ENCODE measurements at places on chromosomes 7 and 10.
A peak's percentile ranks its signal among the peaks of the same experiment; 100 is the strongest.

- DNase-seq: no peak
Observed at GRCh38 chr10:10222304-10222841, 795.3 kb upstream of the CELF2 start.

DNA sequence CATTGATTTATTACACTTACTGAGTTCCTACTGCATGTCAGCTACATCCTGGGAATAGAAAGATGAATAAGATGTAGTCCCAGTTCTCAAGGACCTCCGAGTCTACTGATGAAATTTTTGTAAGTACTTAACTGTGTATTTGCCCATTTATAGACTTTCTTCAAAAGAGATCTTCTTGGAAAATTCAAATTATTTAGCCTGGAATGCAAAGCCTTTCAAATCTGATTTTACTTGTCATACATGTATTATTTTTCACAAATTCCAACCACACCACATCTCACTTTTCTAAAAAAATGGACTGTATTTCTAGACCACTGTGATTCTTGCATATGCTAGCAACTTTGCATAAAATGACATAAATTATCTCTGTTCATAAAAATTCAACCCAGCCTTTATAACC is 581.3 kb downstream of the ATRNL1 start:
- no peak for DNase-seq

DNA sequence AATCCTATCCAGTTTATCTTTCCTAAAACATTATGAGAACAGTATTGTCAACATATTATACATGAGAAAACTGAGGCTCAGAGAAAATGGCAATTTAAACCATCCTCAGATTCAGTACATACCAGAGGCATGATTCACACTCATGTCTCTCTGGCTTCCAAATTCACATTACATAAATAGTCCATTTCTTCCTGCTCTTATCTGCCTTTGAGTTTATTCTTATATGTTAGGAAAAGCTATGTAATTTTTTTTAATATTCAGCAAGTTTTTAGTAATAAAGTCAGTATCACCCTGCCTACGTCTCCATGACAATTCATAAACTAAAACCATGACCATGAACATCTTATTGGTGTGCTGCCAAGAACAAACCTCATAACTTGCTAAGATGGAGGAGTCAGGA is 1260.2 kb upstream of the SORCS1 start:
- no peak for DNase-seq

- DNase-seq: no peak
Observed at GRCh38 chr10:97644936-97645335, 4.5 kb downstream of the PI4K2A start.

DNA sequence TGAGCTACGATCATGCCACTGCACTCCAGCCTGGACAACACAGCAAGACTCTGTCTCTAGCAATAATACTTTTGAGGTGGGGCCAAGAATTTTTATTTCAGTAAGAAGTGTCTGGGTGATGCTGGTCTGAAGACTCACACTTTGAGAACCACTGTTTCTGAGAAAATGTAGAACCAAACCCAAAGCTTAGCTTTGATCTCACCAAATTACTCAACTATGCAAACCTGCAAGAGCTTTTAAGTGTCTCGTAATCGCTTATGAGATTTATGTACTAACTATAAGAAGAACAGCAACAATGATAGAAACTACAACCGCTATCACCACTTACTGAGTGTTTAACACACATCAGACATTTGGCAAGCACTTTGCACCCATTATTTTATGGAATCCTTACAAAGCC is 29.5 kb downstream of the APBB1IP start:
- peak; percentile 44 for DNase-seq

GRCh38 chr10:86729677-86730076 is 26.7 kb upstream of the BMPR1A start:
- no peak for DNase-seq

- DNase-seq: peak; percentile 43
Observed at GRCh38 chr10:95295031-95295755, 4.4 kb upstream of the PDLIM1 start.

DNA sequence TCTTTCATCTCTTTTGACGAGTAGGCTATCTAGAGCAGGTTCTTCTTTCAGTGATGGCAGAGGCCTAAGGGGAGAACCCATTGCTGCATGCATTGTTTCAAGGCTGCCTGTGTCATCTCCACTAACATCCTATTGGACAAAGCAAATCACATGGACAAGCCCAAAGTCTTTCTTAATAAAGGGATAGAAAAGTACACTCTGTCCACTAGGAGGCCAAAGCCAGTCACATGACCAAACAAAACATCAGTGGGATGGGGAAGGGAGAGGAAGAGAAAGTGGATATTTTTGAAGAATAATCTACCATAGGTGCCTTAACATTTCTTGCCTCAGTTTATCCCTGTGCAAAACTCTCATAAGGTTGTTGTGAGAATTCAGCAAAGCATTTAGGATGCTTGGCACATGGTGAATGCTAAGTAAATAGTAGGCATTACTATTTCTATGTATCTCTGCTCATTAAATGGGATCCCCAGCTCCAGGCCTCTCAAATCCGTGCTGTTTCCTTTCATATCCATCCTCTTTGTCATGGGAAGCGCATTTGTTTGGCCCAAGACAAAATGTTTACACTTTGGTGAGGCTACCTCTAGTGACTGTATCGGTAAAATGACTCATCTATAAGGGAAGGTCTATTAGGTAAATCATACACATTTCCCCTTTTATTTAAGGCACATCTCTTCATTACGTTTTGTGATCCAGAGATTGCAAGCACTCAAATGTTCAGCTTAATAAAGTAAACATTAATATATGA is 16.7 kb upstream of the CADPS2 start:
- no peak for DNase-seq

DNA sequence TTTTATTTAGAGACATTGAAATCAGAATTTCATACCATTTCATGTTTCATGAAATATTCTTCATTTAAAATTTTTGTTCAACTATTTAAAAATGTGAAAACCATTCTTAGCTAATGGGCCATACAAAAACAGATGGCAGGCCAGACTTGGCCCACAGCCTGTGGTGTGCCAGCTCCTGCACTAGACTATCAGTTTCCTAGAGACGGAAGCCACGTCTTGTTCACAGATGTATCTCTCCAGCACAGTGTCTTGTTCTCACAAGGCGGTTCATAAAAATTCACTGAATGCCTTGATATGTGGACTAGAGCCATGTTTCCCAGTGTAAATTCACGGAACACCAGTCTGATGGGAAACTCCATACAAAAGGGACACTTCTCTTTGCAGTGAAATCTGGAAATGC is 216.0 kb downstream of the KCNMA1 start:
- no peak for DNase-seq
